ENCODE measurements at places on chromosomes 12 and 14.

GRCh38 chr14:73633116-73634010, 11.4 kb upstream of the DNAL1 start:
- DNase-seq = peak; percentile 71

DNA sequence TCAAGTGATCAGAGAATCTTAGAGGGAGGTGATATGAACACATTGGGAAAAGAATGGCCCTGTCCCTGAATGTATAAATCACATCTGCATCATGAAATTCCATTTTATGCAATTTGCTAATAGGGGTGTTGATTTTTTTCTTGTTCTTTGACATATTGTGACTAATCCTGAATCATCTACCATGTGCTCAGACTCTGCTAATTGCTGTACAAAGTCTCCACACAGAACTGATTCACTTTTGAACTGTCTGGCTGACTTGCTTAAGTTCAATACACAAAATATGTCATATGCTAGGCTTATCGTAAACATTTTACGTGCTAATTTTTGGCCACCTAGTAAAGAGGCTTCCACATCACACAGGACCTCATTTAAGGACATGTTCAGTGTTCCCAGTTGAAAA, 2.6 kb downstream of the TMEM132D start:
- DNase-seq = no peak

- no peak for DNase-seq
Measured at GRCh38 chr12:21938879-21939278, 2.3 kb downstream of the ABCC9 start.

- no peak for DNase-seq
Measured at GRCh38 chr12:48199774-48200221, 3.3 kb downstream of the OR10AD1 start.

GRCh38 chr12:104201238-104202001, 14.2 kb upstream of the TXNRD1 start:
- peak; percentile 6 for DNase-seq

- peak; percentile 53 for DNase-seq
Measured at GRCh38 chr12:68746572-68747180, 700 bp downstream of the SLC35E3 start.

GRCh38 chr14:104681689-104682074, 7.7 kb upstream of the INF2 start:
- DNase-seq = peak; percentile 39

DNA sequence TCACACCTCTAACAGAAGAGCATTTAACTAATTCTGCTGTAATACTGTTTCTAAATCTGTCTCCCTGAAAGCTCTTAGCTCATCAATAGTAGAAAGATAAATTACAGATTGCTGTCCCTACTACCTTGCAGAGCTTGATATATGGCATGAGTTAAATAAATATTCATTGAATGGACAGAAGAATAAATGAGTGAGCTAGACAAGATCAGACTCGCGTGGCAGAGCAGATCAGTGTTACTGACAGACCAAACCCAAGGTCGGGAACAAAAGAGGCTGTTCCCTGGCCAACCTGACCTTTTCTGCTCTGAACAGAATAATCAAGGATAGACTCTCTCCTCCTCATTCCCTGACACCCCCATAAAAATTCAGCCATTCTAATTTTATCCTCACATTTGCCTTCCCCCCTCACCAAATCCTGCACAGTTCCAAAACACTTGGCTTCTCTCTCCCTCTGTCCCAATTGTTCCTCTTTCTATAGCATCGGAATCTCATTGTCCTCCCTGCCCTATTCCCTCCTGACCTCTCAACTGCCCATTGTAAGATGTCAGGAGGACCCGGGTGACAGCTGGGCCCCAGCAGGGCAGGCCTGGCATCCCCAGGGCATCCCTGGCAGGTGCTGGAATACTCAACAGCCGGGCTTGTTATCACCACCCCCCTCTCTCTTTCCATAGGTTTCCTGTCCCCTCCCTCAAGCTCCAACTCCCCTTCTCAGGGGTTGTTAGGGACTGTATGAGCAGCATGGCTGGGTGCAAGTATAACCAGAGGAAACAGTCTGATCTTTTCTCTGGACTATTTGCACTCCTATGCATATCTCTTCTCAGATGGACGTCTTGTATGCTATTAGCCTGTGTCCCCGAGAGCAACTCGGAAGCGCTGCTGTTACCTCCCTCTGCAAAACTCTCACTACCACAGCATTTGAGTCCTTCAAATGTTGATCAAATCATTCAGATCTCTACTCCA, 19.9 kb downstream of the NEUROD4 start:
- no peak for DNase-seq

DNA sequence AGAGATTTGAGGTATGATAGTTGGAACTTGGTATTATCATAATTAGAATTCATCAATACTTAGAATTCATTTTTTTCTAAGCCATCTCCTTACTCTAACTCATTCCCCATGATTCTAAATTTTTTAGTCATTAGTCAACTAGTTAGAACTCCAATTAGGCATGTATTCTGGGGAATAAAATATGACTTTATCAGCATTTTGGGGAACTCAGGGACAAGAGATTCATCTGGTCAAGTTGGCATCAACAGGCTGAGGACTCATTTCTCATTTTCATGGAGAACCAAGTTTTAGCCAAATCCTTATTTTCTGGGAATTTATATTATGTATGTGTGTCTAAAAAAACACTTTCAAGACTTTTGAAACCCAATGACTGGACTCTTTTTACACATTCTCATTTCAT, 29.2 kb downstream of the DIP2B start:
- DNase-seq = no peak

DNA sequence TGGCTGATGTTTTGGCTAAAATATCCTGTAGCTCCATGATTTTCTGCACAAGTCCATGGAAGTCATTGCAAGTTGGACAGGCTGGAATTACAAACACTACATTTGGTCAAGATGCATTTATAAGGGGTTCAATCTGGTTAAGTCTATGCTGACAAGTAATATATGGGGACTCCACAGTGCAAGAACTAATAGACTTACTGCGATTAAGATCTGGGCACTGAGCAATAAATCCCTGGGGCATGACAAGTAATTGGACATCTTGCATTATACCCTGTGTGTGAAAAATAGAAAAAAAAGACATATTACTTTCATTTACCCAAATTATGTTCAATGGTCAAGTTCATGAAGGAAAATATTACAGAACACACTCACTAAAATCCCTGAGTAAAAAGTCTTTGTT, 99.1 kb downstream of the NELL2 start:
- no peak for DNase-seq

GRCh38 chr12:94615260-94616181, 34.8 kb downstream of the TMCC3 start:
- DNase-seq = no peak

- DNase-seq = no peak
Measured at GRCh38 chr14:64821651-64822050, 58.1 kb downstream of the SPTB start.

- DNase-seq = no peak
Measured at GRCh38 chr12:83378186-83378727, 691.6 kb downstream of the TMTC2 start.

GRCh38 chr12:97960225-97960624, 497.6 kb downstream of the RMST start:
- DNase-seq = no peak

GRCh38 chr14:29800961-29801360, 126.7 kb downstream of the PRKD1 start:
- DNase-seq = no peak

DNA sequence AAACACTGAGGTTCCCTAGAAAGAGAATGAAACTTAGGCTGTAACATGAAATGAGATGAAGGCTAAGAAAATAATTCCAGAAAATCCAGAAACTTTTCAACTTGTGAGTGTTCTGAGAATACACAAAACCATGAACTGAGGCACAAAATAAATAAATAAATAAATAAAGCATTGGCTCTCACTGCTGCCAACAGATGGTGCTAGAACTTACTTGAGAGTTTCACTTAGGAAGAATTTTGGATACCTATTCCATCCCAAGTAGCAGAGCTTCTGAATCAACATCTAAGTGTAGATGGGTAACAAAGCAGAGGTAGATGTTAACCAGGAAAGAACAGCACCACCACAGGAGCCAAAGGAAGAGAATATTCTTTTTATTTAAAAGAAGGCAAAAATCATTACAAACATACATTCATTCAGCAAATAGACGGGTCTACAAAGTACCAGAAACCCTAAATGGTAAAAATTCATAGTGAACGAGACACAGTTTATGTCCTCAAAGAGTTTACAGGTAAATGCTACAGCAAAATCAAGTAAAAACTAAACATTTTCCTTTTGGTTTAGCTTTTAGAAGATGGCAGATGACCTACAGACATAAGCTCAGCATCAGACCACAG, 16.7 kb downstream of the EPS8 start:
- DNase-seq = no peak

DNA sequence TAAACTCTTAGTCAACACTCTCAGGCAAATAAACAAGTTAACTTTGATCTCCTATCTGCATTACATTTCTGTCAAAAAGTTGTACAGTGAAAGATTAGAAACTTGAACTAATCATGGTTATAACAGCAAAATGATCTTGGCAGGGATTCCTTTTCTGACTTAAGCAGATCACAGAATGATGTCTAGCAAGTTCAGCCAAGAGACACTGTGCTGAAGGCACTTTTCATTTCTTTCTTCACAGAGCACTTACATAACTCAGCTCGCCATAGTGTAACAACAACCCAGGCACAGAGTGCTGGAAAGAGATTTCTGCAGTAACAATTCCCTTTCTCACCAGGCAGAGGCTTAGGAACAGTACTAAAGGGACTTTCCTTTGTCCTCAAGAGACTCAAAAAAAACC, 19.6 kb upstream of the CSRP2 start:
- DNase-seq = no peak

DNA sequence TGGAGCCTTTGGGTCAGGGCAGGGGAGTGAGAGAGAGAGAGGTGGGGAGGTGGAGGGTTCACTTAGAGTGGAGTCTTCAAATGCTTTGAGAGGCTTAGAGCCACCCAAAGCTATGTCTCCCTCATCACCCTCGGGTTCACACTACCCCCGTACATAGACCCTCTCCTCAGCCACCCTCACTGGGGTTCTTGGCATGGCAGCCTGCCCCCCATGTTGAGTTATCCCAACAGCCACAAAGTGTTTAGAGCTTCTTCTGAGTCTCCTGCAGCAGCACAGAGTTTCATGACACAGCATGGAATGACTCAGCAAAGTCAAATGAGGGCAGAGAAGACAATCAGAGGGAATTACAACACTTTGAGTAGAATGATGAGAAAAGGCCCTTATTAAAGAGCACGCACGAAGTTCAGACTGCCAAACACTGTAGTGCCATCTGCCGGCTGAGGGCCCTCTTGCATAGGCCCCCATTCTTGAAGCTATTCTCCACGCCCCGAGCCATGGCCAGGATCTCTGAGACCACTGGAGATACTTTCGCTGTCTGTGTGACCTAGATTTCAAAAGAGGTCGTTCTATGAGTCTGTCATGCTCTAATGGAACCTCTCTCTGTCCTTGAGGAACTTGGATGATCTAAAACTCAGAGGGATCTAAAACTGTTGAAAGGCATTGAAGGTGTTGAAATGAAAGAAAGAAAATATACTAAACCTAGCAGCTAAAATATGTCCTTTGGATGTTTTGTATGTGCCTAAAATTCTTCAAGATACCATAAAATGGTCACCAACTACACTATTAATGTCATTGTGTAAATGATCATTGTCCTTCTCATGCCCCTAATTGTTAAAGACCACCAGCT, 221.9 kb downstream of the PELI2 start:
- DNase-seq = peak; percentile 69

DNA sequence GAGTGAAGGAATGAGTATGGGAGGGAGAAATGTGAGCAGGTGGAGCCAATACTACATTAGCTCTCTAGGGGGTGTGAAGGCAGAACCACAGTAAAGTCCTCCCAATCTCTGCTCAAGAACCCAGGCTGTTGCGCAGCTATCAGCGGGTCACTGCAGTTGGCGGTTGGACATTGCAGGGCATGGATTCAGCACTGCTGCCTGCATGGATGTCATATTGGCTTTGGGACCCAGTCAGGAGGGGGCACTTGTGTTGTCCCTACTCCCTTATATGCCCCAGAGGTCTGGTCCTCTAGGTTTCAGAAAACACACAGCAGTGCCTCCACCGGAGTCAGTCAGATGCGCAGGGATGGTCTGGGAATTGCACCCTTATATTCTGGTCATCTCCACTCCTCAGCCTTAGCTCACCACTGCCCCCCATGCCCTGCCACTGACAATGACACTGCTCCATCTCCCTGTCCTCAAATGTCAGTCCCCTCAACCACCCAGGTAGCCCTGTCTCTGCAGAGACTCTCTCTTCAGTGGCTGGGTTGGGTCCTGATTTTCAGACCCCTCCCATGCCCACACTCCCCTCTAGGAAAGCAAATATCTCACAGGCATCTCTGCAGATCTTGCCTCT, 9.6 kb downstream of the ZDHHC22 start:
- DNase-seq = no peak

- no peak for DNase-seq
Measured at GRCh38 chr14:100905166-100905565, 1.6 kb upstream of the RTL1 start.

- DNase-seq = no peak
Measured at GRCh38 chr12:103272949-103273348, 222.8 kb downstream of the C12orf42 start.

DNA sequence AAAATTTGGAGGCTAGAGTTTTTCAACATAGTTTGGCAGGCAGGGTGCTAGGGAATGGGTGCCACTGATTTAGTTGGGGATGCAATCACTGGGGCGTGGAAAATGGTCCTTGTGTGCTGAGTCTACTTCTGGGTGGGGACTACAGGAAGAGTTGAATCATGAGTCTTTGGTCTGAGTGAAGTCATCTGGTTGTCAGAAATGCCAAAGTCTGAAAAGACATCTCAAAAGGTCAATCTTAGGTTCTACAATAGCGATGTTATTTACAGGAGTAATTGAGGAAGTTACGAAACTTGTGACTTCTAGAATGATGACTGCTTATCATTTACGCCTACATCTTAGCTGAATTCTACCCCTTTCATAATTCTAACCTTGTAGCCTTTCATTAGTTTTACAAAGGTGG, 209.1 kb downstream of the NUBPL start:
- no peak for DNase-seq

DNA sequence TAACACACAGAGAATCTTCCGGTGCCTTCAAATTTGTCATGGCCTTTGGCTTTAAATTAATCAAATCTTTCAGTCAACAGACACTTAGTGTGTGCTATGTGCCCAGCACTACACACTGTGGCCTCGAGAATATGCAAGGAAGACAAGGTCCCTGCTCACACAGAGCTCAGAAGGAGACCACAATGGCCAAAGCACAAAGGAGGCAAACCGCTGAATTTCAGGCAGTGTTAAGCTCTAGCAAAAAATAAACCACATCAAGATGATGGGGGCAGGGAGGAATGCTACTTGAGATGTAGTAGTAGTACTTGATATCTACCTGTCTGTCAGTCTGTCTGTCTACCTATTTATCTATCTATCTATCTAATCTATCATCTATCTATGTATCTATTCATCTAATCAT, 227.9 kb downstream of the TMEM132D start:
- DNase-seq = no peak

- DNase-seq = no peak
Measured at GRCh38 chr14:70664698-70665447, 23.2 kb downstream of the TTC9 start.

GRCh38 chr12:30823156-30823699, 68.5 kb upstream of the CAPRIN2 start:
- no peak for DNase-seq

GRCh38 chr14:58533446-58533845, 104.3 kb upstream of the DACT1 start:
- peak; percentile 32 for DNase-seq

GRCh38 chr14:33611405-33612196, 339.3 kb downstream of the EGLN3 start:
- DNase-seq = no peak

Measured in hypothalamus (tissue), 51 donors.